ENCODE measurements at places on chromosomes 7 and 10.

GRCh38 chr7:158684329-158684728 lies 20.3 kb downstream of the NCAPG2 start:
- no peak for DNase-seq

GRCh38 chr7:37961251-37961650 lies 40.8 kb downstream of the EPDR1 start:
- DNase-seq: no peak

DNA sequence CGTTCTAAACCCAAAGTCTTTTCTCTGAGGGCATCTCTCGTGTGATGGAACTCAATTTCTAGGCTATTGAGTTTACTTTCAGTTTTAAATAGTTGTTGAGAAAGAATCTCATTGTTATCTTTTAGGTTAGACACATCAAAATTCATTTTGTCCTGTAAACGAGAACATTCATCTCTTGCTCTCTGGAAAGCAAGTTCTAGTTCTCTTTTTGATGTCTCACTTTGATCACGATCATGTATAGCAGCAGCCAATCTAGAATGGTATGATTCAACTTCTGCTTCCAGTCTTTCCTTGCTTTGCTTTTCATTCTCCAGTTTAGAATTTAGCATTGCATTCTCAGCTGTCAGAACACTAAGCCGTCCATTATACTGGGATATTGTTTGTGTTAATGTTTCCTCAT lies 65.1 kb downstream of the ANKRD26 start:
- DNase-seq: no peak

DNA sequence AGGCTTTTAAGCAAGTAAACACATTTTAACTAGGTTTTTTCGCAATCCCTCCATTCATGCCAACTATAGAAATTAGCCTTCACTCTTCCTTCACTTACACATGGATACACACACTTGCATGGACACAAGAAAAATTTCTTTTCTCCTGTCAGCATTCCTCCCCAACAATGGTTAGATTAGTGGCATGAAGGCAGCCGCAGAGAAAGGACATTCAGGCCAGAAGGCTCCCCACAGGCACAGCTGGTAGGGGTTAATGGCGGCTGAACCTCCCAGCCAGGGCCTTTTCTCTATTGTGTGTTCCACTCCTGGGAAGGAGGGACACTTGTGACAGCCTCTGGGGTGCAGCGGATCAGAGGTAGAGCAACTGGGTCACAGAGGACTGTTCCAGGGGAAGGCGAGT lies 255.0 kb upstream of the SP8 start:
- peak; percentile 50 for DNase-seq

GRCh38 chr7:132118641-132119040 lies 457.6 kb downstream of the PLXNA4 start:
- no peak for DNase-seq

DNA sequence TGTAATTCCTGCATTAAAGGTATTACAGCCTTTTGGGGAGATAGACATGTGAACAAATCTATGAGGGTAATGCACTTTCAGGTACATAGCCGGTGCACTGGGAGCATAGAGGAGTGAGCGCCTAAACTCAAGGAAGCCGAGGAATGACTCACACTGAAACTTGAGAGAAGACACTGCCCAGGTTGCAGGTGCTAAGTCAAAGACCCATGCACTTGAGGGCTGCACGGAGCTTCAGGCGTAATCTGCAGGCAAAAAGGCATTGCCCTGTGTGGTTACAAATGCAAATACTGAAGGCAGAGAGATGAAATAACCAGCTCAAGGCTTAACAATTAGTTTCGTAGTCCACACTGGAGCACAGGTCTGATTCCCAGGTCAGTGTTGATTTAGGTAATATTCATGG lies 51.0 kb upstream of the OSBPL3 start:
- DNase-seq: no peak

DNA sequence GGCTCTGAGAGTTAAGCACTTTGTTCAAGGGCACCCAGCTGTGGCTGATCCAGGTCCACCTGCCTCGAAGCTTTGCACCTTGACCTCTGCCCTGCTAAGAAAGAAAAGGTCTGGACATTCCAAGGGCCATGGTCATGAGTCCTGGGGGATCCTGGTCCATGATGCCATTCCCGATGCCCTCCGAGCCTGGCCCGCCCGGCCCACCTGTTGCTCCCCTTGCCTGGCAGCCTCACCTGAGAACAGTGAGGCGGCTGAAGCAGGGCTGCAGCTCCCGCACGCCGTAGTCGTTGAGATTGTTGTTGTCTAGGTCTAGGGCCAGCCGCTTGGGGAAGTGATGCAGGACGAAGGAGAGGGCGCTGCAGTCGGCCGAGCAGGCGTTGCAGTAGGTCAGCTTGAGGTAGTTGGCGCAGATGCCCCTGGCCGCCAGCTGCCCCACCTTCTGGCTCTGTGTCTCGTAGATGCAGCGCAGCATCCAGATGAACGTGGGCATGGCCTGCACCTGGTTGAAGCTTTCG lies 27.5 kb downstream of the NOD1 start:
- DNase-seq: peak; percentile 43

DNA sequence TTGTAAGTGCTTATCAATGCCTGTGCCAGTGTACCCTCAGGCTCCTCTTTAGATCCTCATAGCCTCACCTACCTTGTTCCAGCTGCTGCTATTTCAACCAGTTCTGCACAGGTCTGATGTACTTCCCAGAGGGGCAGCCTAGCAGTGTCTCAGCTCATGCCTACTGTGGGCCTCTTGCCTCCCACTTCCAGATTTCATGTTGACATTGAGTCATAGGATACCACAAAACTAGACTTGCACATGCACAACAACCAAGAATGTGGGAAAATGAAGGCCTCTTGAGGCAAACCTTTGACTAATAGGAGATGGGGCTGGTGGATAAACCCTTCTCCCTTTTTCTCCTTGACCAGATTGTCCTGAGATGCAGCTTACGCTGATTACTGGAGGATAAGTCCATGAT lies 31.0 kb downstream of the PON3 start:
- DNase-seq: no peak

- DNase-seq: no peak
These were observed 328.2 kb upstream of the LRRN3 start for GRCh38 chr7:110762546-110763225.

Measured in H7 (cell line).